ENCODE measurements at places on chromosomes 16 and 17.

DNA sequence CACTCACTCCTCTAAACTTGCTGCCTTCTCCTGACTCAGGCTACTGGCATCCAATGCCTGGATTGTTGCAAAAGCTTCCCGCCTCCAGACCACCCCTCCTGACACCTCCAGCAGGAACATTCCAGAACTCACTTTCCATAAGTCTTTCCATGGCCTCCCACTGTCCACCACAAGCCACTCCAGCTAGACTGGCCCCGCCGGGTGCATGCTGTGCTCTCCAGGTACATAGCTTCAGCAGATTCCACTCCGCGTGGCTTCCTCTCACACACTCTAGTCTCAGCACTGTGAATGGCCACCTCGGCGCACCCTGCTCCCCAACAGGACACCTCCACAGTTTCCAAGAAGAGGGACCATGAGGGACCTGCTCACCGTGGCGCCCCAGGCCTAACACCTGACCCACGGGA lies 25.9 kb upstream of the FAAP100 start:
- DNase-seq, result no peak

DNA sequence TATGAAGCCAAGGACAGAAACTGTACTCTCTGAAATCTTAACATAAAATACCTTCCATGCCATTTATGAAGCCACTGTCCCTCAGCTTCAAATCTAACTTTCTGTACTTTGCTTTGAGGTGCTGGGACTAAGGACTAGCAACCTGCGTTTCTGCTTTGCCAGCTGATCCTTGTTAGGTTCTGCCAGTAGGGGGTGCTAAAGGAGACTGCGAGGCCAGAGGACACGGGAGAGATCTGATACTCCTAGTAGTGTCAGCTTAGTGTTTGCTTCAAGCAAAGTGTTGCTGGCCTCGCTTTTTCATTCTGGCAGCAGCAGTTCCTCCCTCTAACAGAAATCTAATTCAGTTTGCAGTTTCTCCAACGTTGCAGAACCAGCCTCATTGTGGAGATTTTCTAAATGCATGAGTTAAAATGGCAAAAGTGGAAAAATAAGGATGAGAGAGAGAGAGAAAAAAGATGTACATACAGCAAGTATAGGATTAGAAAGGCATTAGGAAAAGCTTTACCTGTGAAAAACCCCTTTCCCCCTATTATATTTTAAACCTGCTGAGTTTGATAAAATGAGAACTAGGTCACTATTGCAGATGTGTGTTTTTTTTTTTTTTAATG lies 297.5 kb downstream of the CA10 start:
- DNase-seq, result no peak

DNA sequence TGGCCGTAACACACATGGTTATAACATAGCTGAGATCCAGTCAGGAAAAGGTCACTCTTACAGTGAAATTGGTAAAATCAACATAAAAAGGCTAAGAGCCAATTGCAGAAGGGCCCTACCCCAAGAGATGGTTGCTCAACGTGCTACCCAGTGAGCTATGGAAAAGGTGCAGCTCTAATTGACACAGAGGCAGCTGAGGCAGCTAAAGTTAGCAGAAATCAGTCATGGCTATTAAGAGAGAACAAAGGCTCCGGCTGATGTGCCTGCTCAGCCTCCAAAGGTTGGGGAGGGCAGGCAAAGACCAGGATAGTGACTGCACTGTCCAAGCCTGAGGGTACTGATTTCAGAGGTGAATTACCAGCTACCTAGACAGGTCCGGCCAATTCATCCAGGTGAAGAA lies 76.5 kb upstream of the ATP2A3 start:
- DNase-seq, result no peak

GRCh38 chr16:85370881-85371651 lies 242.1 kb upstream of the GSE1 start:
- DNase-seq, result peak; percentile 61

DNA sequence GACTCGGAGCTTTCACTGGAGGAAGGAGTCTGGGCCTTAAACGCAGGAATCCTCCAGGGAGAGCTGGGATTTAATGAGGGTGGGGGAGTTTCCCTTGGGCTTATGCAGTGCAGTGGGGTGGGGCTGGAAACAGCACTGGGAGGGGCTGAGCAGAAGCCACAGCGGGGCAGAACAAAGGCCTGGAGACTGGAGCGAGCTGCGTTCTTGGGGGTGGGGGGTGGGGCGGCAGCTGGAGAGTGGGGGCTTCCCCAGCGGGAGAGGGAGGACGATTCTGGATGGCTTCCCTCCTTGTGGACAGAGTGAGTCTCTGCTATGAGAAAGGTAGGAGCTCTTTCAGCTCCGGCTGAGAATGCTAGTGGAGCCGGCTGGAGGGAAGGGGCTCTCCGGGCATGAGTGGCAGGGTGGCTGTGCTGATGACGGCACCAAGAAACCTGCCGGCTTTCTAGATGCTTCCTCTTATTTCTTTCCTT lies 406.0 kb downstream of the SEC14L1 start:
- DNase-seq, result no peak

DNA sequence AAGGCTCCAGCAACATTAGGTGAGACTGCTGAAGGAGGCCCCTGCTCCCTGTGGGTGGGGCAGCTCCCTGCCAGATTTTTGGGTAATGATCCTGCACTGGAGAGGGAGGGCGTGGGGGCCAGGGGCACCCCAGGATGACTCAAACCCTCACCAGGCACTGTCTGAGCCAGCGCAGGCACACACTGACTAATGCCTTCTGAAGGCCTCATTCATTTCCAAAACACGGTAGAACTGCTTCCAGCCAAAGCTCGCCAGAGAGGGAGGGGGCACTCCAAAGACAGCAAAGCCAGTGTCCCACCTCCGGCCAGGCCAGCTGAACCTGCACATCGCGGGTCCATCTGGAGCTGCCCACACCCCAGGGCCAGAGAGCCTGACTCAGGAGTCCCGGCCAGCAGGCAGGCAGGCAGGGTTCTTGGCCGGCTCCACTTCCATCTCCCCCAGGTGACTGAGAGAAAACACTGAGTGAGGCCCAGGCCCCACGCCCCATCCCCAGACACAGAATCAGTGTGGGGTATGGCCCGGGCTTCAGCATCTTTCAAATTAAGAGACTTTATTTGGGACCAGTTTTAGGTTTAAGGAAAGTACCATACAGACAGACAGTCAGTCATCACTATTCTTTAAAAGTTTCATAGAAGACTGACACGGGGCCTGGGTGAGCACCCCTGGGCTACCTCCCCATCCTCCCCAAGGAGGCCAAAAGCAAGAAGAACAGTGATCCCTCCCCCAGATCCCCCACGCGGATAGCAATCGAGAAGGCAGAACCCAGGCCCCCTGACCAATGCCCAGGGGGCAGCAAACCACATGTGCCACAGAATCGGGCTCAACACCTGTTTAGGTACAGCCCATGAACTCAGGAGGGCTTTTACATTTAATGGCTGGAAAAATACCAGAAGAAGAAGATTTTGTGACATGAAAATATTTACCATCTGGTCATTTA lies 2.3 kb downstream of the PIEZO1 start:
- DNase-seq, result no peak

DNA sequence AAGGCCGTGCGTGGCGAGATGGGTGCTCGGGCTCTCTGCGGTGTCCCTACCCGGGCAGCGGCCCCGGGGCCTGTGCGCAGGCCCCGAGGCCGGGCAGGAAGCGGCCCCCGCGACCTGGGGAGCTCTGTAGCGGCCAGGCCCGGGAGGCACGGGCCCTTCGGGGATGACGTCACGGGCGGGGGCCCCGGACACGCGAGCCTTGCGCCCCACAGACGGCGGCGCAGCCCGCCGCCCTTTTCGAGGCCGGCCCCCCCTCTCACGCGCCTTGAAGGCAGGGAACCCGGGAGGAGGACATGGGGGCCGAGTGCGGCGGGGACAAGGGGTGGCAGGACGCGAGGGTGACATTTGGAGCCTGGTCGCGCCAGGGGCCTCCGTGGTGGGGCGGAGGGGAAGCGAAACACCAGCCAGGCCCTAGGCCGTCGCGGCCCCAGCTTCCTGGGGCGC lies 1.1 kb downstream of the RAI1 start:
- DNase-seq, result no peak

DNA sequence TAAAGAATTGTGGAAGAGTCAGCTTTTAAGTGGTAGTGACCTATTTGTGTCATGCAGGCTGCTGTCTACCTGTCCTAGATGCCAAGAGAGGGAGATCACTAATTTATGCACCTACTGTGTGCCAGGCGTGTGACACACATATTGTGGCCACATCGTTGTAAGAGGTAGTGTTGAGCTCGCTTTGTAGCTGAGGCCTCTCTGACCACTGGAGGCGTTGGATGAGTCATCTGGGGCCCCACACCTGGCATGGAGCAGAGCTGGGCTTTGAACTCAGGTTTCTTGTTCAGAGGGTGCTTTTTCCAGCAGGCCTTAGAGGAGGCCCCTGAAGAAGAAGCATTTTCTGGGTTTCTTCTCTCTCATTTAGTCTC lies 52.3 kb upstream of the LGALS9 start:
- DNase-seq, result no peak

GRCh38 chr17:49836111-49837030 lies 11.5 kb downstream of the TAC4 start:
- DNase-seq, result no peak

GRCh38 chr17:72185564-72185963 lies 64.7 kb downstream of the SOX9 start:
- DNase-seq, result peak; percentile 70

- peak; percentile 74 for DNase-seq
These were observed 21.5 kb downstream of the GPR179 start for GRCh38 chr17:38322156-38322779.

DNA sequence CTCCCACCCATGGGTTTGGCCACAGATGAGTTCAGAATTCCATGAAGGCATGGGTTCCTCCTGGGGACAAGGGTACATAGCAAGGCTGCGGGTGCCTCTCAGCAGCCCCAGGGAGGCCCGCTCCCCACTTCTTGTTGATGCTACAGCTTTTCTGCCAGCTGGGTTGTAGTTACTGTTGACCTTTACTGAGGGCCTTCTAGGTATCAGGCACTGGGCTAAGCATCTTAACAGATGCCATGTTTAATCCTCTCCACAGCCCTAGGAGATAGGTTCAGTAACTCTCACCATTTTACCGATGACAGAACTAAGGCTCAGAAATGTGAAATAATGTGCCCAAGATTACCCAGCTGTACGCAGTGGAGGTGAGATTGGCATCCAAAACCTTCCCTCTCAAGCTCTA lies 54.3 kb upstream of the DLX4 start:
- no peak for DNase-seq

DNA sequence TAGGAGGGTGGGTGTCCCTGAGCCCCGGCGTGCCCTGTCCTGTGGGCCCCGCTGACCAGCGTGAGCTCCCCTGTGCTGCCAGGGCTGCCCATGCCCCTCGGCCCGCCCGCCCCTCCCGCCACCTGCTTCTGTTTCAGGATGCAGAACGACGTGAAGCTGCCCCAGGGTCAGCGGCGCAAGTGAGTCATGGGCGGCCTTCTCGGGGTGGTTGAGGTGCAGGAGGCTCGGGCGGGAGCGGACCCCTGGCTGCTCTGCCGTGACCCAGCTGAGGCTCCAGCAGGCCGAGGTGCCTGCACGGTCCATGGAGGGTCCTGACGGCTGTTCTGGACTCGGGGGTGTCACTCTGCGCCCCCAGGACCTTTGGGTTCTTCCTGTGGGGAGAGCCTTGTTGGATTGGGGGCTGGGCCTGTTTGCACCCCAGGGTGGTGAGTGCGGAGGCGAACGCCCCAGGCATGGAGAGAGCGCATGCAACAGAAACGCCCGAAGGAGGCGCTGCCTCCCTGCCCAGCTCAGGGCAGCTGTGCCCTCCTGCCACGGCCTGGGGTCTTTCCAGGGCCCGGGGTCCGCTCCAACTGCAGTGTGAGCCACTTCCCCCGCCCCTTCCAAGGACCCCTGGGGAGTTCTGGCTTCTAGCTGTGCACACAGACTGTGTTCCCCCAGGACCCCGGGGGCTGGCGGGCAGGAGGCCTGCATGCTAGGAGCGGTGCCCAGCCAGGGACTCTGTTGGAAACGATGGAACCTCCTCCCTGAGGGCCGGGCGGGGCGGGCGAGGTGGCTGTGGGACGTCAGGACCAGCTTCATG lies 4.0 kb downstream of the SLC25A10 start:
- DNase-seq, result no peak

DNA sequence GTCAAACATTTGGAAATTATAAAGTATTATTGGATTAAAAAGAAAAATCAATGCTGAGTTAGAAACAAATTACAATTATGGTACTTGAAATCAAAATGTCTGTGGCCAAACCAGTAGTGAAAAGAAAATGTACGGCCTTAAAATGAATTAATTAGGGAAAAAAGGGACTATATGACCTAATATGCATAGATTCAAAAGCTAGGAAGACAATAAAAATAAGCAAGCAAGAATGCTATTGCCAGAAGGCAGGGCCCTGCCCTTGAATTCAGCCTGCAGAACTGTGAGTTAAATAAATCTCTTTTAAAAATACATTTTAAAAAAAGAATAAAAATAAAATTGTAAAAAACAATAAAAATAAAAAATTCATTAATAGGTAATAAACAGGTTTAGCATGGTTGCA lies 88.7 kb downstream of the TRIM37 start:
- no peak for DNase-seq

DNA sequence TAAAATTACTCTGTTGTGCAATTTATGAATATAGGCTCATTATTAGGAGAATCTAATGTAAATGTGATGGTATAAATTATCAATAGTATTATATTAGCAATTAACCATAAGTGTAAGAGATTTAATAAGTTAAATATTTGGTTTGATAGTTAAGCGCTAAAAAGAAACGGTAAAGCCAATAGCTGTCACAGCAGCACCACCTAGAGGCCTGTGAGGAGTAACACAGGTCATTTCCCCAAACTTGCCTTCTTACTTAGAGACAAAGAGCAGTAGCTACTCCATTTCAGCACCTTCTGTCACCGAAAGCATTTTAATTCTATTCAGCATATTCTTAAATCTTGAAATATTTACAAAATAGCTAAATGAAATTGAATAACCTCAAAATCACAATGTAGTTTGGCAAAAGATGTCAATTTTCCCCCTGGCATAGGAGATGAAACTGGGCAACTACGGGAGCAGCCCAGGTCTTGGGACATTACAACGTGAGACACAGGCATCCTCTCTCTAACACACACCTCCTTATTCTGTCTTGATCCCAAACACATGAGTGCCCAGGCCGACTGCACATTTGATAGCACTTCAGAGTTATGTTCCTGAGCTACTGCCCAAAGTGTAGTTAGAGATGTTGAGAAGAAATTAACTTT lies 14.3 kb upstream of the DYNLRB2 start:
- no peak for DNase-seq

GRCh38 chr16:63998-64913 lies 8.2 kb downstream of the RHBDF1 start:
- DNase-seq, result no peak
